Right renal cortex interstitium (tissue), 3 donors: ENCODE measurements at places on chromosomes 2 and 18. TPM values are rescaled to one million over a fixed set of nuclear protein-coding genes. Genes with fewer than 3 reads are reported as not detected.

The LDLRAD4 gene
- polyA plus RNA-seq: 9.5 TPM

The KLHL30 gene
- 0.24 TPM for polyA plus RNA-seq

The CDK15 gene
- 1.1 TPM for polyA plus RNA-seq

The MGAT4A gene
- polyA plus RNA-seq: 31.8 TPM

The ANKRD30B gene
- polyA plus RNA-seq: 0.12 TPM

The NEURL3 gene
- 6.6 TPM for polyA plus RNA-seq

The CNTNAP5 gene
- not detected for polyA plus RNA-seq

GRCh38 chr18:10291568-10291981, 162.9 kb upstream of the APCDD1 start:
- DNase-seq: no peak

DNA sequence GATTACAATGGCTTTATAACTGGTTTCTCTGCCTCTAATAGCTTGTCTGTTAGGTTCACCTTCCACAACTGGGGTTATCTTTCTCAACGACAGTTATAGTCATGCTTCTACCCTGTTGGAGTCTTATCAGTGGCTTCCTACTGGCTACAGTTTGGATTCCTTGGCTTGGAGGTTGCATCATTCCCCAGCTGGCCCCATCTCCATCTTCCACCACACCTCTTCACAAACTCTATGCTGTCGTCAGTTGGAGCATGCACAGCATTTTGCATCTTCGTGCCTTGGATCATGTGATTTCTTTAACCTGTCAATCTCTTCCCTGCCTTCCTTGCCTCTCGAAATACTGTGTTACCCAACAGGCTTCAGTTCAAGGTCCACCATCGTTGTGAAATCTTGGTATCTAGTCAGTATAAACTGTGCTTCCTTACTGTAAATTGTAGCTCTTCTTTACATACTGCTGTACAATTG, 316.3 kb upstream of the CXCR4 start:
- DNase-seq: no peak

DNA sequence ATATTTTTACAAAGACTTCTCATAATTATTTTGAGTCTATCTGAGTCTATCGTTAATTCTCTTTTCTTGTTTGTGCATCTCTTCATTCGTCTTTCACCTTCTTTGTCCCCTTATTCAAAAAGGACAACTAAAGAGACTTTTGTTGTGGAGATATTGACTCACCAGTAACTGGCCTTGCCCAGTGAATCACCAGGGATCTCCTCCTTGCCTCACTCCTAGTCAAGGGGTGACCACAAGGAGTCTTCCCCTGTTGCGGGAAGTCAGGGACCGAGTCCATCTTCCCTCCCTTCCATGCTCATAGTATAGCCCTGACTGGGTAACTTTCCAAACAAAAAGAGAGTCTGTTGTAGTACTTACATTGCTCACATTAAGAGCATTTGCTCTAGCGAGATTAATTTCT, 158.9 kb downstream of the NEB start:
- DNase-seq: no peak

GRCh38 chr2:154455866-154456265, 242.6 kb upstream of the KCNJ3 start:
- DNase-seq: no peak

DNA sequence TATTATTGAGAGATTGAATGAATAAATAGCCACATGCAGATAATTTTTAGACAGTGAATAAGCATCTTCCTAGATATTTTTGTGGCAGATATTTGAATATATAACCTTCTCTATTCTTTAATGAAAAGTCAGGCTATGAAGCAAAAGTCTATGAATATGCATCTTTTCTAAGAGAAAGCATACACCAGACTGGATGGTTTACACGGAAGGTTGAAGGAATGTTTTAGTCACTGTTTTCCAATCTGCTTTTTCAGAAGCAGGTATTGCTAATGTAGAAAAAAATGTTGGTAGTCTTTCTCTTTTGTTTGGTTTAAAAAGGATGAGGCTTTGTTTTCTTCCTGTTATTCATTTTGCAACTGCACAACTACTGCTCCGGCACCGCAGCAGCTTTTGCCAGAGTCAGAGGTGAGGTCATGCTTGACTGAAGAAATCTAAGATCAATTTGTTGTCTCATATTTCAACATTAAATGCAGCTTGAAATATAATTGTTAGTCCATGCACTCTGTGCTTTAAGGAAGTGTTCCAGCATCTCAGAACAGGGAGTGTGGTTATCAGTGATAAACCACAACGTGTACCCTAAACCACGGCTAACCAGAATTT, 1540.8 kb upstream of the PIK3C3 start:
- DNase-seq: no peak

- DNase-seq: no peak
These were observed 41.5 kb upstream of the EPC2 start for GRCh38 chr2:148602885-148603561.

- DNase-seq: no peak
These were observed 435.5 kb upstream of the MMADHC start for GRCh38 chr2:150023044-150023443.

- no peak for DNase-seq
These were observed 19.1 kb downstream of the LBH start for GRCh38 chr2:30250421-30250820.

- DNase-seq: no peak
These were observed 738.2 kb downstream of the MBD2 start for GRCh38 chr18:53486296-53486695.

DNA sequence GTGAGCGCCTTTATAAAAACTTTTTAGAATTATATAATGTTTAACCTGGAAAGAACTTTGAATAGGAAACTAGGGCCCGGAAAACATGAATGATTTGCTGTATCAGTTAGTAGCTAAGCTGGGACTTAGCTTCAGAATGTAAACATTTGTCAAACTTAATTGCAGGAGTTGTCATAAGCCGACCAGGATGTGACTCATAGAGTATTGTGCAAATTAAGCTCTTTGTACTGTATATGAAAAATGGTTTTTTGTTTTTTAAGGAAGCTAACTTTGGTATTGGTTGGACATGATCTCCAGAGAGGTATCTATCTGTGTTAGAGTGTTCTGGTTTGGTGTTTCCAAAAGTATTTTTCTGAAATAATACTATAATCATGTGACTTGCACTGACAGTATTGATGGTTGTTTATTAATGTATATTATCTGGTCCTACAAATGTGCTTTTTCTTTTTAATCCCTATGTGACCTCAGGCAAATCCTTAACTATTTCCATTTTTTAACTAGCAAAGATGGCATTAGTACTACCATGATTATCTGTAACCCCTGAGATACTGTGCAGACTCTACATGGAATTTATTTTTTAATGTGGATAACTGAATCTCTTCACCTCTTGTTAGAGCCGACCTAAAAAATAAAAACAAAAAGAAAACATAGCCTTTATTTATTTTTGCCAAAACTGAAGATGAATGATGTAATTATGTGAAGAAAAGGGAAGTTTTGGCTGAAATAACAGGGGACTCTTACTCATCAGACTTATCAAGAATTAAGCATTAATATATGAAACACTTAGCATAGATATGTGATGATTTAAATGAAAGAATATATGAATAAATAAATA, 11.7 kb downstream of the YIPF4 start:
- DNase-seq: no peak

DNA sequence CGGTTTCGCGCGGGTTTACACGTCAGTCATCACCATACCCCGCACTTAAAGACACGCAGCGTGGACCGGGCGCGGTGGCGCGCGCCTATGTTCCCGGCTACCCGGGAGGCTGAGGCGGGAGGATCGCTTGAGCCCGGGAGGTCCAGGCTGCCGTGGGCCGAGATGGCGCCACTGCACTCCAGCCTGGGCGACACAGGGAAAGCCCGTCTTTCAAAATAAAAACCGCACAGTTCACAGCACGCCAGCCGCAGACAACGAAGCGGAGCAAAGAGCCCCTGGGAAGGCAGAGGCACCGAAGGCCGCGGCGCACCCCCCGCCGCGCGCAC, 328 bp downstream of the DTYMK start:
- no peak for DNase-seq
